CMK (cell line): ENCODE measurements at places on chromosomes 13 and 19.

DNA sequence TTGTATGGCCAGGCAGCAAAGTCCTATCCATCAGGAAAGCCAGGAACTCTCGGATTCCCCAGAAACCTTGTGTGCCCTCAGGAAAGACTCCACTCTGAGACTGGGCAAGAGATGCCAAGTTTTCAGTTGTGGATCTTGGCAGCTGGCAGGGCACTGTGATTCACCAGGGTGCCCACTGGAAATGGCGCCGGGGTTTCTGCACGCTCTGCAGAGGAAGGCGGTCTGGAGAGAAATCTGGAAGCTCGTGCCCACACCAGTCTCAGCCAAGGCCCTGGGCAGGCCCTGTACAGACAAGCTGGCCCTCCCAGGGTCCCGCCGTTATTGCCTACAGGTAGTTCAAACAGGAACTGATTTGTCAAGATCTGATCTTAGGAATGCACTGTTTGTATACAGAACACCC lies 4.9 kb downstream of the NAPA start:
- DNase-seq = no peak

DNA sequence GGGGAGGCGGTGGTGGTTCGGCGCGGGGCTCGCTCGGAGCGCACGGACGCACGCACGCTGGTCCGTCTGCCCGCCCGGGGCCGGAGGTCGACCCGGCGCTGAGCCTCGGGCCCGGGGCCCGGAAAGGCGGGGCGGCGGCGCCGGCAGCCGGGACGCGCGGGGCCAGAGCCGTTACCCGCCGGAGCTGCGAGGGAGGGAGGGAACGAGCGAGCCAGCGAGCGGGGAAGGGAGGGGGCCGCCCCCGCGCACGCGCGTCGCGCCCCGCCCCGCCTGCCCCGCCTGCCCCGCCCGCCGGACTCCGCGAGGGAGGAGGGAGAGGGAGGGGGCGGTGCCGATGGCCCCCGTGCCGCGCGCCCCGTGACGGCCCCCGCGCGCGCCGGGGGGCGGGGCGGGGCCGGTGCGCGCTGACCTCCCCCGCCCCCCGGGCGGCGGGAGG lies 15.0 kb downstream of the CIC start:
- no peak for DNase-seq

DNA sequence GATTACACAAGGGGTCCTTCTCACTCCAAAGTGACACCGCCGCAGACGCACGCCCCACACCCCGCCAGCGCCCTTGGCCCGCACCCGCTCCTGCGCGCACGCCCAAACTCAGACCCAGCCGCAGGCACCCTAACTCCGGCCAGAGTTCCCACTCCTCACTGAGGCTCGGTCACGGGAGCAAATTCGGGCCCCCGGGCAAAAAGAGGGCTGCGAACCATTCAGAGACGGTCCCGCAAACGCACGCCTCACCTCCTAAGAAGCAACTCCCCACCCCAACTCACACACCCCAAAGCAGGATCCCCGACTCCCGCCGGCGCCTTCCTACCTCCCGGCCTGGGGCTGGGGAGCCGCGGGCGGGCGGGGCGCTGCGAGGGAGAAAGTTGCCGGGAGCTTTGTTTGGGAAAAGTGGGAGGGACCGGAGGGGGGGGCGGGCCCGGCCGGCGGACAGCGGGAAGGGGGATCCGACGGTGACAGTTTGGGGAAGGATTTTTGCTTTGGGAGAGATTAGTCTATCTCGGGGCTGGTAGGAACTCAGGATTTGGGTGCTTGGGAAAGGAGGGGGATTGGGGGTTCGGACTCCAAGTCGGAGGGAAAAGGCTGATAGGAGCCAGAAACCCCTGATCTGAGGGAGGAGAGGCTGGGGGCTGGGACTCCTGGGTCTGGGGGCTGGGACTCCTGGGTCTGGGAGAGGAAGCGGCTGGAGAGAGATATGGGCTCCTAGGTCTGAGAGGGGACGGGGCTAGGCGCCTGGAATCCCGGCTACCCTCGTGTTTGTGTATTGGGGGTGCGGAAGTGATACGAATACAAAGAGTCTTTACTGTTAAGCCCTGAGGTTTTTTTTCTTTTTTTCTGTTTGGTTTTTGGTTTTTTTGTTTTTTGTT lies at the start of gene TEAD2:
Gene TEAD2 (minus strand): TSS at position 369 of the 881 bp plus-strand sequence. CDS start 2,341 bp downstream, outside the sequence.
- no peak for DNase-seq

- no peak for DNase-seq
These were observed 29.4 kb downstream of the TBC1D4 start for GRCh38 chr13:75452564-75452963.

- no peak for DNase-seq
These were observed 33.1 kb downstream of the LNX2 start for GRCh38 chr13:27587095-27587746.

GRCh38 chr19:38653028-38653571 lies 5.7 kb downstream of the ACTN4 start:
- DNase-seq = no peak

DNA sequence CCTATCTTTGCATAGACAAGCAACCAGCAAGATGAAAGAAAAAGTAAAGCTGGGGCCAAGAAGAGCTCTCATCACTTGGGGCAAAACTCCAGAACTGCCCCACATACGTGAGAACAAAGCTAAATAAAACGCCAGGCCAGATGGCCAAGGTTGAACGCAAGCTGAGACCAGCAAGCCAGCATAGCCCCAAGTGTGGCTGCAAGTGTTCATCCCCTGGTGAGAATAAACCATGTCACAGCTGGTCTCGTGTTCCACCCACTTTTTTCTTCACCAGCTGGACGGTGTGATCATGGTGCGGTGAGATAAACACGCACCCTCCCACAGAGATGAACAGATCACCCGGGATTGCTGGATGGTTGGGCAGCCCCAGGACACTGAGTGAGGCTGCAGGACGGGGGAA lies 109.6 kb upstream of the CACNA1A start:
- no peak for DNase-seq

- no peak for DNase-seq
These were observed 20.8 kb upstream of the SLC7A9 start for GRCh38 chr19:32890326-32890725.

DNA sequence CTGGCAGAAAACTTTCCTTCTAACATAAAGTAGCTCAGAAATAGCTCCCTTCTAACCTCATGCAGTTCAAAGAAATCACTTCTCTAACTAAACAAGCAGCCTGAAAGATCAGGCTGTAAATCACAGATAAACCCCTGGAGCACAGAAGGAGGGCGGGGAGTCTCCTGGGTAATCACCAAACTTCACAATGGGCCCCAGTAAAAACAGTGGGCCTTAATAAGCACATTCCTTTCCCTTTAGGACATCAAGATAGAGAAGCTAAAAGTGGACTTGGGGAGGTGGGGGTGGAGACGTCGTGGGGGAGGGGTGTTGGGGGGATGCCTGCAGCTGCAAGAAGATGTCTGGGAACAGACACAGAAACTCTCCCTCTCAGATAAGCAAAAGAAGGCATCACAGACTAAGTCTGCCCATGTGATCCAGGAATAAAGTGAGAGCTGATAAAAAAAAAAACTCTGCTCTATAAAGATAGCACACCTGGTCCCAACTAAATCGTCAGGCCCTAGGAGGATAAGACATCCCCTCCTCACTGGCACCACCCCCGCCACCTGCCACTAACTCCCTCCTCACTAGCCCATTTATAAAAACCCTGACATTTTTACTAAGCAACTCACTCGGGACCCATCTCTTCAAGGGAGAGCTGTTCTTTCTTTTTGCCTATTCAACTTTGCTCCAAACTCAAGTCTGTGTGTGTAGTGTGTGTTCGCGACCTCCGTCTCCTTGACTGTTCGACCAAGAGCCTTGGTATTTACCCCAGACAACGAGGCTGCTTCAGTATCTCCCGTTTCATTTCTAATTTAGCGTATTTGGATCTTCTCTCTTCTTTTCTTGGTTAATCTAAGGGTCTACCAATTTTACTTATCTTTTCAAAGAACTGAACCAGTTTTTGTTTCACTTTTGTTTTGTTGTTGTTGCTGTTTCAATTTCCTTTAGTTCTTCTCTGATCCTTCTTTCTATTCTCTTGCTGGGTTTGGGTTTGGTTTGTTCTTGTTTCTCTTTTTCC lies 31.7 kb downstream of the DNAJC15 start:
- no peak for DNase-seq

GRCh38 chr13:93450191-93450621 lies 223.6 kb downstream of the GPC6 start:
- no peak for DNase-seq

DNA sequence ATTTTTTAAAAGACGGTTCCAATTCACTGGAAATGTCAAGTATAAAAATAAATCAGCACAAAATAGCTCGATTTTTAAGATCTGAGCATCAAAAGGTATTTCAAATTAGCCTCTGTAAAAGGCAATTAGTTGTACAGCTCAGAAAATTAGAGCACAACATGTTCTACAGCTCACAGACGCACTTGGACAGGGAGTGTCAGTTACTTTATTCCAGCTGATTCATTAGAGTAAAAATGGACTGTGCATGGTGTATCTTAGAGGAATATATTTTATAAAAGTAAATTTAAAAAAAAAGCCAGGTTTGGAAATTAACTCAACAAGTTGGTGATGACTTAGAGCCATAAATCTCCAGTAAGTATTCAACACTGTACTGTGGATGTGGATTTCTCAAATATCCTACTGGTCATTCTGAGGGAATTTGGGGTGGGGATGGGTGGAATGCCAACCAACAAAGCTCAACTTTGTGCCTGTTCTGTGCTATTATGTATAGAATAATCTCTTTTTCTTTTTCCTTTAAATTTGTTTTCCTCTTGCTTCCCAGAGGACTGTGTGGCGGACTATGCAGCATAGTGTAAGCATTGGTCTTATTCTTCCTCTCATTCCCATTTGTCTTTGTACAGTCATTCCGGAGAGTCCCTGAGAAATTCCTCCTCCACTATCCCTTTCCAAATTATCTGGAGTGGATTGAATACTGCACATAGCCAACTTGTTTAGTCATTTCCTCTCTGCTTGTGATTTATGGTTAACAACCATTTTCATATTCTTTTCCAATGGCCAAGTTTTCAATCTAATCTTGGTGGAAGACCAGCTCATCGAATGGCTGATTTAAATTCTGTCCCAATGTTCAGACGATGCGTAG lies 169.3 kb downstream of the DCT start:
- DNase-seq = no peak

DNA sequence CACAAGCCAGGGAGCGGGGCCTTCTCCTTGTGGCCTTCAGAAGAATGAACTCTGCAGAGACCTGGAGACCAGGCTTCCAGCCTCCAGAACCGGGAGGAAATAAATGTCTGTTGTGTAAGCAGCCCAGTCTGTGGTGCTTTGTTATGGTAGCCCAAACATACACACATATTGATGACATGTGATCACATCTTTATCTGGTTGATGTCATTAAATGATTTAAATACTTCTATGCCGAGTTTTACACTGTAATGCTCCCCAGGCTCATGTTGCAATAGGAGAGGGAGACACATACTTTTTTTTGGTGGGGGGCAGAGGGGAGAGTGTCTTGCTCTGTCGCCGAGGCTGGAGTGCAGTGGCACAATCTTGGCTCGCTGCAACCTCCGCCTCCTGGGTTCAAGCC lies 188.0 kb upstream of the IRS2 start:
- no peak for DNase-seq

DNA sequence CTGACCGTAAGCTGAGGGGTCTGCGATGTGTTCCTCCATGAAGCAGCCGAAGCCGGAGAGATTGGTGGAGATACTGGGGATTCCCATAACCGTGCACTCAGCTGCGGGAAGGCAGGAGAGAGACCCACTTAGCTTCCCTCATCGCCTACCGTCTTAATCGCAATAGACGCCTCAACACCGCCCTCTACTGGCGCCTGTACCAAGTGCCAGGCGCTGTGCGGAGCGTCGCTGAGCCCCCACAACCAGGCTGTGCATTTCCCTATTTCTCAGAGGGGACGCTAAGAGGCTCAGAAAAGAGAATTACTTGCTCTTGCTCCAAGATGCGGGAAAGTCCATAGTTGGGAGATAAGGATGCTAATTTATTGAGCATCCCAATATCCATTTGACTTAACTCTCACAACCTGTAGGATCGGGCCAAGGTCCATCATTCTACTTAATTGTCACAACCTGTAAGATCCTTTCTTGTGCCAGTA lies 5.8 kb downstream of the FTL start:
- peak; percentile 88 for DNase-seq

GRCh38 chr13:63208826-63209225 lies 1793.2 kb upstream of the PCDH20 start:
- no peak for DNase-seq

DNA sequence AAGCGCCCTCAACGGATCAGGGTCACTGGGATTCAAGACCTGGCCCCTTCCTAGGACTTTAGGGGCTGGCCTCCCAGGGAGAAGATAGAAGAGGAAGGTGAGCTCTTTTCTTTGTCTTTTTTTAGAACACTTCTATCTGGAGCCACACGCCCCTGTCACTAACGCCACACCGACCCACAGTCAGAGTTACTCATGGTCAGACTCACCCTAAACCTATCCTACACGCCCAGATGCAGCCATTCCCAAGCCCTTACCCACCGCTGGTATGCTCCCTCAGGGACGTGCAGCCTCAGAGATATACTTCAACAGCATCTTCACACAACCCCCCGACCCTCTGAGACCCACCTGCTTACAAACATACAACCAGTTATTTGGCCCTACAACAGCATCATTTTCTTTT lies 29.9 kb upstream of the MUC16 start:
- no peak for DNase-seq

DNA sequence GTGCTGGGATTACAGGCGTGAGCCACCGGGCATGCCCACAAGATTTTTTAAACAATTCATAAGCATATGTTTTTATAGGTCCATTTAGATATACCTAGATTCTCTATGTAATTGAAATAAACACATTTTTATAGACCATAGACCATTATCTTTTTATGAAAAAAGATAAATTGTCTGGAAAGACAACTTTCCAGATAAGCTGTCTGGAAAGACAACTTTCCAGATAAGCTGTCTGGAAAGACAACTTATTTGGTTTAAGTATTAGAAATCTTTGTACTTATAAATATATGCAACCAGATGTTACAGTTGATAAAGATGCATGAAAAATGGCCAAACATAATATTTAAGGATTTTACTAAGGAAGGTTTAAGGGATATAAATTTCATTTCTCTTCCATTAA lies 538.5 kb downstream of the GPC6 start:
- no peak for DNase-seq

DNA sequence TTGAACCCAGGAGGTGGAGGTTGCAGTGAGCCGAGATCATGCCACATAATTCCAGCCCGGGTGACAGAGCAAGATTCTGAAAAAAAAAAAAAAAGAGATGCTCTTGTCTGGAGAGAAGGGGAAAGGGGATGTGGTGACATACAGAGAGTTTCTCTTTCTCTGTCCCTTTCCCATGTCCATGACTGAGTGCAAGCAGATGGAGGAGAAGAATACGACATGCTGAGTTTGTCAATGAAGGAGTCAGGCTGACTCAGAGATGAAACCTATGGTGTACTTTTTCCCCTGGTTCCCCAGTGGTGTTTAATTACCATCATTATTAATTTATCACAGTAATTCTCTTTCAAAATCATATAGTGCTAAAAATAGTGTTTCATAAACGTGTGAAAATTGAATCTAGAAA lies 448.8 kb downstream of the FOXO1 start:
- DNase-seq = no peak

DNA sequence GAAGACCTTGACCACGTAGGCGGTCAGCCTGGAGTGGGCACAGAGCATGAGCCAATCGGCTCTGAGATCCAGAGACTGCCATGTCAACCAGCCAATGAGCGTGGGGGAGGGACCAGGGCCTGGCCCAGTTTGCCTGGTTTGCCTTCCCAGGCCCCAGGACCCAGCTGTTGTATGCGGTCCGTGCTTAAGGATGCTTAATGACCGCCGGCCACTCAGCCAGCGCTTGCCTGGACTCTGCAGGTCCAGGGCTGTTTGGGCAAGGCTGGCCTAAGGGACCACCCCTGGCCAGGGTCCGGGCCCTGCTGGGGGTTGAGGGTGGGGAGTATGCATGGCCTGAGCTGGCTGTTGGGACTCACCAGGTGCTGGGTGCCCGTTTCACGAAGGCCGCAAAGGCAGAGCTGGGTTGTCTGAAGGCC lies 23.1 kb upstream of the TNFSF14 start:
- DNase-seq = no peak

GRCh38 chr13:41361491-41361890 lies 50.4 kb downstream of the NAA16 start:
- no peak for DNase-seq
